Esophagus muscularis mucosa (tissue), 4 donors: ENCODE measurements at places on chromosomes 12 and 14. TPM values are rescaled to one million over a fixed set of nuclear protein-coding genes. Genes with fewer than 3 reads are reported as not detected.

DNA sequence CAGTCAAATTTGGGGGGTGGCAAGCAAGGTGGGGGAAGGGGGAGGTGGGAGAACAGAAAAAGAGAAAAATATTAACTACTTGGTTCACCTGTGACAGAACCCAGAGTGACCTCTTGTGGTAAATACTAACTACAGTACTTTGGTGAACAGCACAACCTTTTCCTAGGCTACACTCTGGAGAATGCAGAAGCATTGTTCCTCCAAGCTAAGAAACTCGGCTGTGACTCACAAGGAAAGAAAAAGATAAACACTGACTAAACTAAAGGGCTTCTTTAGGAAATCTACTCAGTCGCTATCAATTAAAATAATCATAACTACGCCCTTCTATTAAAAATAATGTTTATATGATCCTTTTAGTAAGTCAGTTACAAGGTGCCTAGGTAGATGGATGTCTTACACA is 5.4 kb downstream of the KCNH5 start:
- no peak overlapping the region for H3K27ac ChIP-seq
- no peak for DNase-seq
- H3K27me3 ChIP-seq: peaks cover 38% of the 10 kb centered on the region
- H3K4me3 ChIP-seq: no peak overlapping the region

RNASE2 gene
- 3.8 TPM for total RNA-seq

C1QL4 gene
- total RNA-seq: not detected

TAS2R8 gene
- not detected for total RNA-seq

CLEC1B gene
- not detected for total RNA-seq
